ENCODE measurements at places on chromosomes 11 and 22.

GRCh38 chr11:59172345-59173079, 580 bp downstream of the DTX4 start:
- DNase-seq, result peak; percentile 24

GRCh38 chr22:17191163-17191784, 28.0 kb downstream of the ADA2 start:
- no peak for DNase-seq

- DNase-seq, result no peak
Observed at GRCh38 chr11:123233280-123233974, 38.4 kb upstream of the CLMP start.

DNA sequence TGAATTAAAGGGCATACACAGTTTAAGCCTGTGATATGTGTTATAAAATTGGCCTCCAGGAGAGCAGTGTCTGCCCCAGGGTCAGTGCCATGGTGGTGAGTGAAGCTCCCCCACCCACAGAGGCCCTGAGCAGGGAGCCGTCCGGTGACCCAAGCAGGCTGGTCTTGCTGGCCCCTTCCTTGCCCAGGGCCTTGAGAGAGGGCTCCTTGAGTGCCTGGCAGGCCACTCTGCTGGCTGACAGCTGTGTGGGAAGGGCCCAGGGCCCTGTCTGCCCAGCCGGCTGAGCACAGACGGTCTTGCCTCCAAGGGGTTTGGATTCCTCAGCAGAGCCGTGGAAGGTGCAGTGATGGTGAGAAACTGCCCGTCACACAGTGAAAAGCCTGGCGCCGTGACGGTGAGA, 25.9 kb downstream of the PTDSS2 start:
- no peak for DNase-seq

- no peak for DNase-seq
Observed at GRCh38 chr22:42595434-42595833, 19.2 kb downstream of the POLDIP3 start.
